ENCODE measurements at places on chromosomes 5 and 9.
A peak's percentile ranks its signal among the peaks of the same experiment; 100 is the strongest.

GRCh38 chr5:127813633-127814587 is 110.7 kb downstream of the CCDC192 start:
- peak; percentile 90 for DNase-seq

- no peak for DNase-seq
Observed at GRCh38 chr5:117769877-117770276, 1195.3 kb upstream of the SEMA6A start.

- no peak for DNase-seq
Observed at GRCh38 chr5:127375544-127376091, 85.0 kb downstream of the MEGF10 start.

DNA sequence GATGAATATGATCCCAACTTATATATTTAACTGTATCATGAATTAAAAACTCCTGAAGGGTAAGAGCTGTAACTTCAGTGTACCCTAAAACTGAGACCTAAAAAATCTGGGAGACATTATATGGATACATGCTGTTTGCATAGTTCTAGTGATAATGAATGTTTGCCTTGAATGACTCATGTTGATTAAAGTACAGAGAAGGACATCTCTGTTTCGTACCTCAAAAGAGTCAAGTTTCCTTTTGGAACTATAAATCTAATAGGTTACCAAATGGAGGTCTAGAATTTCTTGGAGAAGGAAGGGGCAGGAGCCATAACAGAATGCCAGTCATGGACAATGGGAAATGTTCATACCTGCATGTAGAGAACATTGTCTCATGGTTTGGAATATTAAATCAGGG is 168.1 kb downstream of the SNCAIP start:
- no peak for DNase-seq

DNA sequence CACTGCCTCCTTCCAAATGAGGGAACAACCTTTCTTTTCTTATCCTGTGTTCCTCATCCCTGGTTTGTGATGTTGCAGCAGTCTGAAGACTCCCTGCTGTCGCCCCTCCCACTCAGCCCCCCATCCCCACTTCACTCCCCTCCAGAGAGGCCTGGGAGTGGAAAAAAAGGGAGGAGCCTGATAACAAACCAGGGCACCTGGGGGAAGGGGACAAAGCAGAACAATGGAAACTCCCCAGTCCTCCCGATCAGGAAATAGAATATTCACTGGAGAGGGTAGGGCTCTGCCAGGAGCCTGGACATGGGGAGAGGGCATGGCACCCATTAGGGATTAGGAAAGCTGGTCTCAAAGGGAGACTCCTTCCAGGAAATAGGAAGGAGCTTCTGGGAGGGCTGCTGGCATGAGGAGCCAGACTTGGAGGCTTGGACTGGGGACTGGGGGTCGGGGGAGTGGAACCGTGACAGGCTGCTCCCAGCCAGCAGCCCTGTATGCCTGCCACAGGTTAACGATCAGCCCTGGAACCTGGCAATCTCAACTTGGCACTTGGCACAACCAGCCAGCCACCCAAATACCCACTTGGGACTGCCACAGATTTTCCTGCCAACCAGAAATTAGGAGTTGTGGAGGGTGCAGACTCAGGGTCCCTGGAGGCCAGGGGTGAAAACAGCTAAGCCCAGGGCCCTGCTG is 20.0 kb downstream of the PCDH1 start:
- no peak for DNase-seq

GRCh38 chr9:101620452-101620851 is 25.7 kb upstream of the PPP3R2 start:
- DNase-seq, result no peak

DNA sequence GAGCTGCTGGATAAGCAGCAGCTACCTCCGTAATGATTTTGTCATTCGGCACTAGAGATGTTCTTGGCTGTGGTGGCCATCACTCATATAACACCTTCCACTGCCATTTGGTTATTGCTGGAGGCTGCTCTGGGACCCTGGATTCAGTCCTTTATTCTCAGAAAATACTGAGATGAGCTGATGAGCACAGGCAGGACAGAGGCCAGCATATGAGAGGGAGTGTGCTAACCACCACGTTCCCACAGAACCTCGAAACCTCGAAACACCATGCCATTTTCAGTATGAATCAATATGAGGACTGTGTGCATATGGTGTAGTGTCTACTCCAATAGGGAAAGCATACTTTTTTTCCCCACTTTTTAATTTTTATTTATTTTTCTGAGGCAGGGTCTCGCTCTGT is 56.6 kb downstream of the ADAM19 start:
- no peak for DNase-seq

DNA sequence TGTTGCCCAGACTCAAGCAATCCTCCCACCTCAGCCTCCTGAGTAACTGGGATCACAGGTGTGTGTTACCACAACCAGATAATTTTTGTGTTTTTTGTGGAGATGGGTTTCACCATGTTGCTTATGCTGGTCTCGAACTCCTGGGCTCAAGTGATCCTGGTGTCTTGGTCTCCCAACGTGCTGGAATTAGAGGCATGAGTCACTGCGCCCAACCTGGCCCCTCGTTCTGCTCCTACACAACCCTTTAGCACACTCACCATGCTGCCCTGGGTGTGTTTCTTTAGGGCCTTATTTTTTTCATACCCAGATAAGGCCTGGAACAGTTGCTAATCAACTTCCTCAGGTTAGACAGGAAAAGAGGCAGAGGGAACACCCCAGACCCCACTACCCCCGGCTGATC is 2.6 kb downstream of the PDZD2 start:
- DNase-seq, result no peak

- peak; percentile 82 for DNase-seq
Observed at GRCh38 chr9:30982301-30982700, 1402.1 kb upstream of the ACO1 start.

GRCh38 chr5:167451076-167451475 is 840.4 kb upstream of the WWC1 start:
- DNase-seq, result peak; percentile 9

Measured in choroid plexus epithelial cell (primary cell).